ENCODE measurements at places on chromosomes 12 and 14.

- DNase-seq: no peak
Observed at GRCh38 chr12:71599210-71599609, 64.4 kb downstream of the ZFC3H1 start.

GRCh38 chr12:39341761-39342160 is 101.2 kb downstream of the KIF21A start:
- DNase-seq: no peak

- DNase-seq: no peak
Observed at GRCh38 chr12:99005601-99006000, 360.5 kb downstream of the APAF1 start.

GRCh38 chr12:89436062-89436461 is 83.8 kb upstream of the DUSP6 start:
- DNase-seq: no peak

- DNase-seq: peak; percentile 20
Observed at GRCh38 chr14:22434901-22435550, 154.0 kb downstream of the DAD1 start.

DNA sequence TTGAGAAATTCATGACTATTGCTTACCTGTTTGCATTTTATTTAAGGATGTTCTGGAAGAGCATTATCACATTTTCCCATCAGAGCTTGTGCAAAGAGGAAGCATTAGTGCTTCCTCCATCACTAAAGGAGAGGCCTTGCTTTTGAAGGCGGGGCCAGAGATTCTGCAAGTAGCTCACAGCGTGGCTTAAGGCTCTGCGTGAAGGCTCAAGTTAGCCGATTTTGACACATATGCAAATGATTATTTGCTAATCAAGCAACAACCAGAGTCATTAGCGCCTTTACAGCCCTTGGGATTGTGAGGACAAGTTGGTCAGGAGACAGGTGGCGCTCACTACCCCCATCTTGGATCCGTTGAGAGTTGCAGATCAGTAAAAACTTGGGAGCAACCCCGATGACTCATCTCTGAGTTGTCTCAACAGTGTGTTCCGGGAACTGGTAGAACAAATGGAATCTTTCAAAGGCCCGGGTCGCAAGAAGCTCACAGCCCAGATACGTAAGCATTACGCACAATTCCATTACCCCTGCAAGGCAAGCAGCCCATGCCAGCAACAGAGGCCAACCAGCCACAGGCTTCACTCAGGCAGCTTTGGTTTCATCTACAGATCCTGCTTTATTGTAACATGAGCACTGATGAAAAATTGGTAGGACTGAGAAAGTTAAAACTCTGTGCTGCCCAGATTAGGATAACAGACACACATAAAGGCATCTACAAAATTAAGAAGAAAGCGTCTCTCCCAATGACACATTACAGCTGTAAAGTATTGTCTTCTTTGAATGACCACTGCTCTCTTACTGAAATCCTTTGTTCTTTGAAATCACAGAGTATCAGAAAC is 34.9 kb upstream of the SPTSSA start:
- DNase-seq: no peak

GRCh38 chr14:37588956-37589714 is 5.9 kb downstream of the FOXA1 start:
- DNase-seq: no peak

GRCh38 chr12:89390802-89391673 is 38.7 kb upstream of the DUSP6 start:
- DNase-seq: no peak

DNA sequence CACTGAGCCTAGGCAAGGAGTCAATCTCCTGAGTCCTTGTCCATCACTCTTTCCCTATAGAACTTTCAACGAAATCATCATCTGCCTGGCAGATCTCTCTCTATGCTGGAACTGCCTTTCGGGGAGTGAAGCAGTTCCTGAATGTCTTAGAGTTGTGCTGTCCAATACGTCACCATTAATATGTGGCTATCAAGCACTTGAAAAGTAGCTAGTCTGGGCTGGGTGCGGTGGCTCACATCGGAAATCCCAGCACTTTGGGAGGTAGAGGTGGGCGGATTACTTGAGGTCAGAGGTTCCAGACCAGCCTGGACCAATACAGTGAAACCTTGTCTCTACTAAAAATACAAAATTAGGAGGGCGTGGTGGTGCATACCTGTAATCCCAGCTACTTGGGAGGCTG is 35.1 kb downstream of the NRDE2 start:
- DNase-seq: no peak

DNA sequence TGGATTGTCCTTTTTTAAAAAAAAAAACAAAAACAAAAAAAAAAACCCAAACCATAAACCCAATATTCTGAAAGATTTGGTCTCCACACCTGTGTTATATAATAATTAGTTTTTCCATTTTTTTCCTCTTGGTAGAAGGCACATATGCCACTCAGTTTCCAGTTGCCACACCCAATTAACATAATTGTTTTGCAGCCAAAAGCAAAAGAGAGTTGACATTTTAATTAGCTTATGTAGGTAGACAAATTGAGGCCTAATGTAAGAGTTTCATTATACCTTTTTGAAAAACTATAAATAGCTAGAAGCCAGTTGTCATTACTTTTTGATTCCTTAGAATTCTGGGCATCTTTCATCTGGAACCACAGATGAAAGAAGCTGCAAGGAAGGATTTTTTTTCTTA is 21.0 kb downstream of the PTPN11 start:
- DNase-seq: no peak

DNA sequence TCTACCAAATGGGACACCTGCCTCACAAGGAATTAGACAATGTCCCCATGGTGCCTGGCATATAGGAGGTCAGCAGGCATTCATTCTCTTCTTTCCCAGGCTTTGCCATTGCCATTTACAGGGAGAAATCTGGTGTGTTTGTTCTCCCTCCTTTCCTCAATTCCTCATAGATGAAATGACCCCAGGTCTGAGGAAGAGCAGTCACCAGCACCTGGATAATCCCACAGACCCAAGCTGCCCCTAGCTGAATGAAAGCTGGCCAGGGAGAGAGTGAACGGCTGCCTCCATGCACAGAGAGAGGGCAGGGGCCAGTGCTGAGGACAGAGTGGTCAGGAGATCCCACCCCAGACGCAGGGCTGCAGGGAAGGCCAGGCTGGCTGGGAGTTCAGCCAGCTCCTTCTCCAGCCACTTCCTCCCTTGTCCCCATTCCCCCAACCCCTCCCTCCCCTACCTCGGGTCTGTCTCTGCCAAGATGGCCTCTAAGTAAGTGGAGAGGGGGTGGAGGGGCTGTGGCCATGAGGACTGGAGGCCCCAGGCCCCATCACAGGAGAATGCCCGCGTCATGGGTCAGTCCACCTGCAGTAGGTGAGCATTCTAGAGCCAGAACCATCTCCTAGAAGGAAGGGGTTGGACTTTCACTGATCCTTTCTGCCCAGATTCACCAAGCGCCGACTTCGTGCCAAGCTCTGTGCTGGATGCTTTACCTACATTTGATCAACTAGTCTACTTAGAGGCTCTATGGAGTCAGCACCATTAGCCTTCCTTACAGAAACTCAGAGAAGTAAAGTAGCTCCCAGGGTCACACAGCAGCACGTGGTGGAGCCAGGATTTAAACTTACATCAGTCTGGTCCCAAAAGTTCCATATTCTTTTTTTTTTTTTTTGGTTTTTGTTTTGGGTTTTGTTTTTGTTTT is 2.0 kb upstream of the KRT4 start:
- DNase-seq: no peak

DNA sequence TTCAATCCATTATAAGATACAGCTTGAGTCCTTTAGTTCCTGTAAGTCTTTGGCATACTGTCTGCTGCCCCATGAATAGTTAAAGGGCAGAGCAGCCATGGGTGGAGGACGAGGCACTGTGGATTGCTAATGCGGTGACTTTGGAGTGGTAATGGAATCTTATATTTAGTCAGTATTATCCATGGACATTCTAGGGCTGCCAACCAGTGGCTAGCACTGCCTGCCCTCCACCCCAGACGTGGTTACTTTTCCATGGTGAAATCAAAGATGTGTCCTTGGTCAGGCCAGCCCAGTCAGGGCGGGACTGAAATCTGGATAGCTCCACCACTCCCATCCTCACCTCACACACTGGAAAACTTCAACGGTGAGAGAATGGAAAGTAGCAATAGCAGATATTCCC is 2.3 kb downstream of the TTC9 start:
- DNase-seq: no peak

- peak; percentile 68 for DNase-seq
Observed at GRCh38 chr12:124771462-124772288, 92.0 kb downstream of the SCARB1 start.

Data from CD4-positive, alpha-beta memory T cell (primary cell).